ENCODE measurements at places on chromosomes 2 and 18. TPM values are rescaled to one million over a fixed set of nuclear protein-coding genes. Genes with fewer than 3 reads are reported as not detected.
A peak's percentile ranks its signal among the peaks of the same experiment; 100 is the strongest.

Gene SLC4A3
- total RNA-seq: 0.13 TPM

DNA sequence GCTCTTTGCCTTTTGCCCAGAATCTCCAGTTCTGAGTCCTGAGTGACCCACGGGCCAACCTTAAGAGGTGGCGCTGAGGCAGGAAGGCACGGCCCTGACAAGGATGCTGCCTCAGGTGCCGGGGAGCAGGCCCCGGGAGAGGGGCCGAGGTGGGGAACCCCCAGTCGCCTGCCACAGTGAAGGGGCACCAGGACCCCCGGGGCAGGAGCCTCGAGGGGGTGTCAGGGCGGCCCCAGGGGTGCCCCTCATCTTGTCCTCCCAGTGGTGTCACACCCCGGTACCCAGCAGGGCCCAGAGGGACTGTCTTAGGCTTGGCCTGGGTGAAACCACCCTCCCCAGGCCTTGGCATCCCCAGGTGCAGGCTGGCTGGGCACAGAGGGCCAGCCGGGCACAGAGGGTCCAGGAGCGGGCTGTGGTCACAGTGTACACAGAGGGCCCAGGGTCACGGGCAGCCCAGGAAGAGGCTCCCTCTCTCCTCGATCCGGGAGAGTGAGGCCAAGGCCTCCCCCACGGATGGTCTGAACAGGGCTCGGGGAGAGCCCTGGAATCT is 1.0 kb downstream of the PDCD1 start:
- H3K36me3 ChIP-seq: no peaks in the 10 kb centered on the region
- peak; percentile 45 for DNase-seq
- H3K27me3 ChIP-seq: no peaks in the 10 kb centered on the region
- peak overlapping the region; percentile 60 for H3K4me3 ChIP-seq
- peaks cover 52% of the 10 kb centered on the region for H3K4me1 ChIP-seq

Gene ORC4
- total RNA-seq: 35.4 TPM

DNA sequence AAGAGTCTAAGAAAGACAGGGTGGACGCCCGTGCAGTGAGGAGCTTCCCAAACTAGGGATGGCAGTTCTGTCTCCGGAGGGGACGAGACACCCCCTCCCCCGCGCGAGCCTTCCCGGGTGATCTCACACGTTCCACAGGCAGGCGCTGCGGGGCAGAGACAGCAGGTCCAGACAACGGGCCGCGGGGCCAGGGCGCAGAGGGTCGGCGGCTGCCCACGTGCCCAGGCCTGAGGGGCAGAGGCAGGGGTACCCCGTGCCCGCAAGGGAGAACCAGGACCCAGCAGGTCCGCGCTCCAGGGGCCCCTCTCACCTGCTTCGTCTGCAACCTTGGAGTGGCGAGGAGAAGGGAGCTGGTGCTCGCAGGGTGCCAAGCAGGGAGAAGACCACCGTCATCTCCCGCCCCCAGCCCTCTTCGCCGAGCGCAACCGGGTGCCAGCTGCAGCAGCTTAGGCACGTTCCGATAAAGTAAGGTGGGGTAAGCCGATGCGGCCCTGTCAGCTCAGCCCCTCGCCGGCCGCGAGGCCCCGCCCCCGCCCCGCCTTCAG is at the start of gene GPR155:
Gene GPR155, minus strand, starts transcription at position 467 of the 545 bp plus-strand sequence. CDS start 5,073 bp downstream, outside the sequence.
- no peaks in the 10 kb centered on the region for H3K27me3 ChIP-seq
- no peak for DNase-seq
- peak within 1 kb of the TSS; percentile 52 for H3K27ac ChIP-seq
- peaks cover 63% of the 10 kb centered on the region for H3K4me1 ChIP-seq

Gene ARHGAP15
- 41.3 TPM for total RNA-seq

GRCh38 chr2:96532641-96533291 is 3.8 kb upstream of the ARID5A start:
- H3K4me3 ChIP-seq: no peak overlapping the region
- no peak overlapping the region for H3K27ac ChIP-seq
- DNase-seq: no peak
- no peaks in the 10 kb centered on the region for H3K36me3 ChIP-seq
- H3K27me3 ChIP-seq: no peaks in the 10 kb centered on the region

GRCh38 chr2:132595693-132596092 is 74.3 kb downstream of the LYPD1 start:
- DNase-seq: no peak
- no peaks in the 10 kb centered on the region for H3K27me3 ChIP-seq
- H3K27ac ChIP-seq: no peak overlapping the region
- no peak overlapping the region for H3K4me3 ChIP-seq

DNA sequence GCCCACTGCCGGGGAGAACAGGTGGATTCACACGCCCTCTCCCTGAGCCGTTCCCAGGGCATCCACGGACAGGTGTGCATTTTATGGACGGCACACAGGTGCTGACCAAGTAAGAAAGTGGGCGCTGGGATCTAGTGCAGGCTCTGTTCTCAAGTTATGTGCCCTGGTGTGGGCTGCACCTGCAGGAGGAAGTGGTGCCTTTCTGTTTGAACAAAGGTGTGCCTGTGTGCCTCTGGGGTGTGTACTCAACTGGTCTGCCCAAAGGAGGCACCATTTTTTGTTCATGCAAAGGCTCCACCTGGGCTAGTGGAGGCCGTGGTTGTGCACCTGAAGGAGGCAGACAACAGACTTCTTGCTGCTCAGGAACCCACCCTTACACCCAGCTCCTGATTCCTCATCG is 88.2 kb upstream of the HK2 start:
- H3K27me3 ChIP-seq: no peaks in the 10 kb centered on the region
- no peaks in the 10 kb centered on the region for H3K36me3 ChIP-seq
- no peak overlapping the region for H3K4me3 ChIP-seq
- no peaks in the 10 kb centered on the region for H3K4me1 ChIP-seq

Gene GALR1
- not detected for total RNA-seq

Gene GALNT5
- total RNA-seq: not detected

Data from CD8-positive, alpha-beta memory T cell (primary cell).